ENCODE measurements at places on chromosomes 1 and 21. TPM values are rescaled to one million over a fixed set of nuclear protein-coding genes. Genes with fewer than 3 reads are reported as not detected.

- DNase-seq, result no peak
Observed at GRCh38 chr1:203586496-203587081, 40.0 kb upstream of the ATP2B4 start.

DNA sequence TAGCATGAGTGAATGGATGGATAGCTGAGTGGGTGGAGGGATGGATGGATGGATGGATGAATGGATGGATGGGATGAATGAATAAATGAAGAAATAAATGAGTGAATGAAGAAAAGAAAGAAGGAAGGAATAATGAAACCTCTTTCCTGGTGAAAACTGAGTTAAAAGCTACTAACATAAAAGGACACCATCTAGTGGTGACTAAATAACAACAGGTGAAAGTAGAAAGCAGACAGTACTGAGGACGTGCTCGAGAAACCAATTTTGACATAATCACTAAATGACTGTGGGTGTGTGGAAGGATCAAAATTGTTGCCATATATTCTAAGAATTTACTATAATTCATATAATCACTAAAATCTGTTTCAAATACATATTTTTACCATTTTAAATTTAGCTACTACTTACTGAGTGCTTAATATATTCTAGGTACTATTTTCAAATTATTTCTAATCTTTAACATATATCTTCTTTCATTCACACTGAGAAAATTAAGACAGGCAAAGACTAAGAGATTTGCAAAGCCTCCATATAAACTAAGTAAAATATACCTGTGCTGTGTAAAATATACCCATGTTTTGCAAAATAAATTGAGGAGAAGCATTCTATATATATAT, 522.9 kb downstream of the LRRIQ3 start:
- no peak for DNase-seq

DNA sequence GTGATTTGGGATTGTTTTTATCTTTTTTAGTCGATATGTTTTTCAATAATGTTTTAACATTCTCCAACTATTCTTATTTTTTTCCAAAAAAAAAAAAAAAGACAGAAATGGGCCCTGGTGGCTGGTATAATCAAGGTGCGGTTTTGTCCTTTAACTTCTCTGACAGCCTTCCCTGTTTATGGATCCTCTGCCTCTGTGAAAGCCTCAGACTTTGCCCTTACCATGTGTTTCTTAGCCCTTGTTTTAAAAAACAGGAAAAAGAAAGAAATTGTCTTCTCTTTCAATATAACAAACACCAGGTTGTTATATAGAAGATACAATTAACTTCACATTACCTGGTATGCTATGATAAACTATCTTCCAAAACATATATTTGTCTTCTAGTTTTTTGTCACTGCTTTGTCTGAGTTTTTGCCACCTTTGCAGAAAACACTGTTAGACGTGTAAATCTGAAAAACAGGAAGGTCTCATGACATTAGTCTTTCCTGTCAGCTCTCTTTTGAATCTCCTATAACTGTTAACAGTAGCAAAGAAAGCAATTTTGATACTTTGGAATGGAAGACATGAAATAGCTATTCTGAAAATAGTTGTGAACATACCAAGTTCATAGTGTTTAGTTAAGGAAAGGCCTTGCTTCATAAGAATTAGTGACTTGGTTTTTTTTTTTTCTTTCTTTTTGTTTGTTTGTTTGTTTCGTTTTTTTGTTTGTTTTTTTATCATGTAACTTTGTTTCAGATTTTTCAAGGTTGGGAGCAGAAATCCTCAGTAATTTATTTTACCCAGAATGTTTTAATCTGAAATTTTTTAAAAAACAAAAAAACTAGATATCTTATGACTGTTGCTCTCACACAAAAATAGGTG, 31.7 kb upstream of the CACYBP start:
- DNase-seq, result no peak

- DNase-seq, result no peak
Observed at GRCh38 chr1:201537891-201538611, 876 bp upstream of the NAV1 start.

- DNase-seq, result no peak
Observed at GRCh38 chr21:44571296-44571695, 2.2 kb upstream of the KRTAP10-4 start.

DNA sequence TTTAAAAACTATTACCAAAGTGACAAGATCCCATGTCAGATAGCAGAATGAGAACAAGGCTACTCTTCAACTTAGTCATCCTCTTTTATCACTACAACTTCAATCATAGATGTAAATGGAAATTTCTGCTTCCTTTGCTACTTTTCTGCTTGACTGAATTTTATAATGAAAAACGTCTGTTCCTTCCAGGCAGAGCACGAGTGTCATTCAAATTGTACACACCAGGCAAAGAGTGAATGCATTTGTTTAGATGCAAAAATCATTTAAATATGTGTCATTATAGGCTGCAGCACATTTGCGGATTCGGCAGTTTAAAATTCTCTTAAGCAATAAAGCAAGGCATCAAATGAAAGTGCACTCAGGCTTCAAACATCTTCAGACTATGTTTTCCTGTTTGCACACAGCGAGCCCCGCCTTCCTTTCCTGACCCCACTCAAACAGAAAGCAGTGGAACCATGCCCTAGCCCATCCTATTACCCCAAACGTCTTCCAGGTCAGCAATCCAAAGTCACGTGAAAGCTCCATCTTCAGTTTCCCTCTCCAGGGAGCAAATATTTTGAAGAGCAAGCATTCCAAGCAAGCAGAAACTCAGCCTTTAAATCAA, 99.6 kb downstream of the APP start:
- DNase-seq, result peak; percentile 40

DNA sequence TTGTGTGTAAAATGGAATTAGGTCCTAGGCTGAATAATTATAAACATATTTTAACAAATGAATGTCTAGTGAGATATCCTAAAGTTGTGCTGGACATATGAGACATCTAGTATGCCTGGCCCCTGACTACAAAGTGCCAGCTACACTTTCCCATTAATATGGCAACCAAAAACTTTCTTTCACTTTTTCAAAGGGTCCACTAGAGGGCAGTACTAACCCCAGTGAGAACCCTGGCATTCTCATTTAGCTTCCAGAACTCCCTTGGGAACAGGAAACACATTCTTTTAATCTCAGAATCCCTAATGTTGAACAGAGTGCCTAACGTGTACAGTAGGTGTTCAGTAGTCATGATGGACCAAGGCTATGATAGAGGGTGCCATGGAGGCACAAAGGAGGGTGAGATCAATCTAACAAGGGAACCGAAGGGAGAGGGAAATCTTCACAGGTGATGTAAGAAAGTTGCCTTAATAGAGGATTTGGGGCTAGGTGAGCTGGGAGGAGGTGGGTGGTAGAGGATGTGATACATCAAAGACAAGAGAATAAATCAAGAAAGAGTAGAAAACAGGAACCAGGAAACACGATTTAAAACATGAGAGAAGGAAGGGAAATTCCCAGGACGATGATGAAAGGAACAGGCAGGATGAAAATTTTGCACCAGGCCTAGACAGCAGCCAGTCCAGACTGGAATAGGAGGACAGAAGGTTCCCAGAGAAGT, 41.6 kb downstream of the NSL1 start:
- no peak for DNase-seq

GRCh38 chr1:27787895-27788294, 14.9 kb downstream of the STX12 start:
- DNase-seq, result no peak

DNA sequence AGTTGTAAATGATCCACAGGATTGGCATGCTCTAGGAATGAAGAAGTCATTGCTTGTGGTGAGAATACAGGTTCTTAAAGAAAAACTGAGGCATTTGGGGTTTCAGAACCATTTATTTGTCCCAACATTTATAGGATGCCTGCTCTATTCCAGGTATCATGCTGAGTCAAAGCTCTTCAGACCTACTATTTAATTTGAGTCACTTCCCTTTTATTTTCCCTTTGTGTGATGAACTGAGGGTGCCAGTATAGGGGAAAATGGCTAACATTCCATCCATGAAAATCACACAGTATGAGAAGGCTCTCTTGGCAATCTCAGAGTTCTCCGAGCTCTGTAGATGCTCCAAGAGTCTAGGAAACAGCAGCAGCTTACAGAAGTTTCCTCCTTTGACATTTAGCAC, 110.4 kb downstream of the RNF220 start:
- DNase-seq, result no peak

GRCh38 chr1:223717695-223718363, 5.5 kb downstream of the CAPN2 start:
- DNase-seq, result no peak

DNA sequence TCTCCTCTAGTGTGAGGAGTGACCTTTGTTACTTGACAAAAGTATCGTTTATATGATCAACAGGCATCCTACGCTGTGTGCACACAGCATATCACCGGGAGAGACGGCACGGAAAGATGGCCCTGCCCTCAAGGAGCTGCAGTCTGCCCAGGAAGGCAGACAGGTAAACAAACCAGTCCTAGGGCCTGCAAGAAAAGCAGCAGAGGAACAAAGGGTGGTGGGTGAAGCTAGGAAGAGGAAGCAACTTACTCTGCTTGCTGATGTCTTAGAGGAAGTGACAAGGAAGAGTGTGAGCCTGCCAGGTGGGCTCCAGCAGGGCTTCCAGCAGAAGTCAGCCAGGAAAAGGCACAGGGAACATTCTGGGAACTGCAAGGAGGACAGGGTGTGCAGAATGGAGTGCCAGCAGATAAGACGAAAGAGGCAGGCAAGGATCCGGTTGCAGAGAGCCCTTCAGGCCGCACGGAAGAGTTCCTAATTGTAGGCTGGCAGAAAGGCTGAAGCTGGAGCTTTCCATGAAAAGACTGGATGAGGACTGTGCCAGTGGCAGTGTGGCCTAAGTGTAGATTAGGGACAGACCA, 106.7 kb downstream of the SLC45A1 start:
- DNase-seq, result peak; percentile 84

GRCh38 chr1:199857516-199857915, 170.0 kb upstream of the NR5A2 start:
- no peak for DNase-seq

DNA sequence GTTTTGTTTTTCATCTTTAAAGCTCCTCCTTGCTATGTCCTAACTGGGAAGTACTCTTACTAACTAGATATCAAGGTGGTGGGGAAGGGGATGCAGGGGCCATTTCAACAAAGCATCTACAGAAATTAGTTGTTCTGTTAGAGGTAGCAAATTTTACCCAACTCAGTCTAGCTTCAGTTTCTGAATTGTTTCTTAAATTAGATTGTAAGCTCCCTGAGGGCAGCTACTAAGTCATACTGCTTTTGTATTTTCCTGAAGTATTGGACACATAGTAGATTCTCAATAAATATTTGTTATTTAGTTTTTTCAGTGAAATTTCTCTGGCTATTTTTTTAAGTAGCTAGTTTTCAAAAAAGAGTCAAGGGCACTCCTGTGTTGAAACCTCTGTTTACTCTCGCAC, 1.8 kb downstream of the UBAP2L start:
- DNase-seq, result no peak

GRCh38 chr1:201970334-201971159, 11.9 kb upstream of the RNPEP start:
- DNase-seq, result no peak

- no peak for DNase-seq
Observed at GRCh38 chr1:199163267-199163666, 524.4 kb downstream of the PTPRC start.

LCA5L gene
- total RNA-seq, result 0.64 TPM

TSPEAR gene
- total RNA-seq, result not detected

KIAA0040 gene
- total RNA-seq, result 14.0 TPM

Data from colonic mucosa (tissue), 4 donors.